Kidney tubule cell (primary cell): ENCODE measurements at places on chromosomes 4 and X.

DNA sequence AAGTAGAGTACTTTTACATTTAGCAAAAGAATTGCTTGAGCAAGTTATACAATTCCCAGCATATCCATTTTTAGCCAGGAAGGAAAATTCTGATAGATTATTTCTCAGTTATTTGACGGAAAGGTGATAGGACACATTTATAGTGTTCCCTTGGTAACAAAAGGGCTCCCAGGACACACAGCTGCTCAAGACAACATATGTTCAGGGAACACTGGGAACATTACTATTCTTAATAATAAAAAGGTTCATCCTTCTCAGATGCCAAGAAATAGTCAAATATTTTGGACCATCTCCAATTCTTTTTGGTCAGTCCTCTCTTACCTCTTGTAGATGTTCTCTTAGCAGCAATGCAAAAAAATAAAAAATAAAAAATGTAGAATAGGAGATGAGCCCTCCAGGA, 66.8 kb upstream of the SMAD1 start:
- DNase-seq: no peak

DNA sequence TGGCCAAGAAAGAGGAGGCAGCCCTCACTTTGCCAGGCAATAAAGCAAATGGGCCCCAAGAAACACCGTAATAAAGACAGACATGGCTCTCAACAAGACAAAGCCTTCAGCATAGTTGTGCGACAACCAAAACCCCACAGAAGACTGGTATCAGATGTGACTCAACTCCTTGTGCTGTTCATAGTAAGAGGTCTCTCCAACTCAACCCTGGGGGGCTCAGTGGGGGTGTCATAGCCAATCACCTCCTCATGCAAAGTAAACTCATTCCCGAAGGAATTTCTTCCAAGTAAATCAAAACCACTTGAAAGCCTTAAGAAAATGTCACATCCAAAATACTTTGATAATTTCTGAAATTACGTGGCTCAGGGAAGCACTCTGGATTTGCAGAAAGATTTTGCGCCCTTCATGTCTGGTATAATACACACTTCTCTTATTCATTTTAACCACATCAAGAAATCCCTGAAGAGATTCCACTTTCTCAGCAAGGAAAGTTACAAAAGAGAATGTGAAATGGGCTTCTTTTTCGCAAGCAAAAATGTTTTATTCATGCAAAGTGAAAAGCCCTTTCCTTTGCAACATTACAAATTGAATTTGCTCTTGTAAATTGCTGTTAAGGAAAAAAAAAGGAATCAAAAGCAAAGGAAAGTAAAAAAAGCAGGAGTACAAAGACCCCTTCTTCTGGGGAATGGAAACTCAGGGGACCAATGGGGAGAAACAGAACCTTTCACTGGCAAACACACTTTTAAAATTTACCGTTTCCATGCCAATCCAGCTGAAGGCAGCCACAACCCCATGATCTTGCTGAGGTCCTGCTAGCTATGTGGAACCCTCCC, 137.4 kb downstream of the NSUN7 start:
- DNase-seq: no peak

- DNase-seq: peak; percentile 91
Observed at GRCh38 chrX:22950269-22951266, 49.2 kb upstream of the DDX53 start.

DNA sequence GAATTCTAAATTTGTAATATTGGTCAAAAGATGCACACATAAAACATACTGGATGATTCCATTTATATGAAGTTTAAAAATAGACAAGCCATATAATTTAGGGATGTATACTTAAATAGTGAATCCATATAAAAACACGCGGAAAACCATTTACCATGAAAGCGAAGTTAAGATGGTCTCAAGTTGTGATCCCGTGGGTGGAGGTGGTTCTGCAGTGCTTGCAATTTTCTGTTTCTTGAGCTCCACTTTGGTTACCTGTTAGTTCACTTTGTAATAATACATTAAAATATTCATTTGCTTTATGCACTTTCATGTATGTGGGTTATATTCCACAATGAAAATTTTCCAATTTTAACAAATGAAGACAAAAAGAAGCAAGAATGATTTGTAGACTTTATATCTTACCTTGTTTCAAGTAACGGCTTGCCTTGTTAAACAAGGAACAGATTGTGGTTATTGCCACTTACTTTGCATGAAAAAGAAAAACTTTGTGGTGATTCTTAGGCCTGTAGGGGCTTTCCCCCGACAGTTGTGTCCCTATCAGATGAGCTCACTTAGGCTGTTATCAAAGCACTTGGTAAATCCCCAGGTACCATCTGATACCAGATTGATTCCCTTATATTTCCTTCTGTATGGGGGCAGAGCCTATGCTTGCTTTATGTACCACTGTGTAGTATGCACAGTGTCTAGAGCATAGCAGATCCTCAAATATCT, 12.2 kb downstream of the UCP1 start:
- DNase-seq: no peak

- peak; percentile 52 for DNase-seq
Observed at GRCh38 chr4:168656055-168656660, 159.3 kb downstream of the PALLD start.

GRCh38 chr4:146260521-146260920, 46.2 kb downstream of the REELD1 start:
- peak; percentile 23 for DNase-seq
